Inflammatory macrophage (primary cell): ENCODE measurements at places on chromosomes 6 and 20.

- DNase-seq, result no peak
These were observed 114.6 kb downstream of the SYNDIG1 start for GRCh38 chr20:24584078-24584477.

DNA sequence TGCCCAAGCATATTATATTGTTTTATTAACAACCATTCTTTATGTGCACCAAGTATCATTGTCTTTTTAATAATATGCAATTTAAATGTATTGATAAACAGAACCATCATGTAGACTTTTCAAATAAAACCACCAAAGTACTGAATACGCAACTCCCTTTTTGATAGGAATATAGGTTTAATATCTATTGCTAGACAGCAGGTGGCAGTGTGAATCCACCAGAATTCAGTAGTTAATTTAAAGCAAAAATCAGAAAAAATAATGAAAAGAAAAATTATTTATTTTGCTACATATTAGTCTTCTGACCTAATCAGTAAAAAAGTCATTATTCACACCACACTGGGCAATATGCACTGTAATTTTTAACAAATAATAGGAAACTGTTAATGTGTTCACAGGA, 143.7 kb downstream of the KLHL32 start:
- no peak for DNase-seq

- DNase-seq, result no peak
These were observed 403.6 kb upstream of the GJE1 start for GRCh38 chr6:141729146-141729545.

DNA sequence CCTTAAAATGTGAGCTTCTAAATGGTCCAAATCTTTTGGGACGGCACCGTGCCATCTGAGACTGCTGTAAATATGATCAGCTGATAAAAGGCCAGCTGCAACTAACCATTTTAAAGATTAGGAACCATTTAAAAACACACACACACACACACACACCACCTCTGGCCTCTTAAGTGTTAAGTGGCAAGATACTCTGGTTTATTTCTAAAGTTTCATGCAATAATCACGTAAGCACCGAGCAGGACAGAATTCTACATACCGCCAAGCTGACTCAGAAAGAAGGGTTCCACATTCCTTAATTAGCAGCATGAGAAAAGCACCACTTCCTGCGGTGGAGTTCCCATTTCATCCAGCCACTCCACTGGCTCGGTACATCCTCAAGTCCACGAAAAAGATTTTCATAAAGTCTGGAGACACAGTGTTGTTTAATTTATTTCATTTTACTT, 17.8 kb upstream of the ZNF217 start:
- peak; percentile 83 for DNase-seq

DNA sequence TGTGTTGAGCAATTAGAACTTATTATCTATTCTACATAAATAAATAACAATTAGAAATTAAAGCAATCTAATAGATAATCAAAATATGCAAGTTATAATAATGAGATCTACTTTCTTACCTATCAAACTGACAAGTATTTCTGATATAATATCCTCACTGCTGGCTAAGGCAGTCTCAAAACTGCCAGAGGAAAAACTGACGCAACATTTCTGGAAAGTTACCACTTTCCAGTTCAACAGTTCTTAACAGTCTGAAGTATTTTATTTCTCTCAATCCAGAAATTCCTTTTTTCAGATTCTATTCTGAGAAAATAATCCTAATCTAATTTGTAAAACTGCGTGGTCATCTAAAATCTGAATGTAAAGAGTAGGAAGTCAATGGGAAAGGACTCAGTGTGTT, 121.0 kb downstream of the TRDN start:
- no peak for DNase-seq

GRCh38 chr6:11535801-11536230, 1.7 kb upstream of the TMEM170B start:
- peak; percentile 37 for DNase-seq

GRCh38 chr6:136964398-136964797, 42.3 kb downstream of the SLC35D3 start:
- DNase-seq, result no peak

DNA sequence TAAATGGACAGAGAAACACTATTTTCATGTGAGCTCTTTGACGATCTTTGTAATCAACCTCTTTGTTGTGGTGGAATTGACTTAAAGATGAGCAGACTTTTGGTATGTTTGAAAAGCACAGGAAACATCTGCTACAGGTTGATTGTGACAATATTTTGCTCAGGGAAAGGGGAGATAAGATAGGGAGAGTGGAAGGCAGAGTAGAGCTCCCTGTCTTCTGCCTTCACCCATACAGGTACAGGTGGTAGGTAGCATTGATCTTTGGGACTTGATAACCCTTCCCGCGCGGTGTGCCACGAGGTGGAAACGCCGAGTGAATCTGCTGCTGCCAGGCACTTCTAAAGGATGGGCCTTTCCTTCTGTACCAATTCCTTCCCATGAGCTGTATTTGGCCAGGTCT, 183.6 kb downstream of the UTRN start:
- no peak for DNase-seq

- no peak for DNase-seq
These were observed 4.3 kb downstream of the MYT1 start for GRCh38 chr20:64168381-64169090.

- peak; percentile 24 for DNase-seq
These were observed 48.2 kb upstream of the MLN start for GRCh38 chr6:33851959-33852358.

DNA sequence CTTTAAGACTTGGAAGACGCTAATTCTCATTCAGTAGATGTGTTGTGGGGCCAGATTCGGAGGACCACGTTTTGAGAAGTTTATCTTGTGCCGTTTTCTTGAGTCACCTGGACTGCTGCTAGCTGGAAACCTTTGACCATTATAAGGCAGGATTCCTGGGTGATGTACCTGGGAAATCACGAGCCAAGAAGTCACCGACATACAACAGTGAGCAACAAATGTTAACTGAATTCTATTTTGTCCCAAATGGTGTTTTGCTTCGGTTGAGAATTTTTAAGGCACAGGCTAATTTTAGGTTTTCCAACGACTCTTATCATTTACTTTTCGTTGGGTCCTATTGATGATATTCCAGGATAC, 93.4 kb upstream of the BTN3A2 start:
- DNase-seq, result no peak

DNA sequence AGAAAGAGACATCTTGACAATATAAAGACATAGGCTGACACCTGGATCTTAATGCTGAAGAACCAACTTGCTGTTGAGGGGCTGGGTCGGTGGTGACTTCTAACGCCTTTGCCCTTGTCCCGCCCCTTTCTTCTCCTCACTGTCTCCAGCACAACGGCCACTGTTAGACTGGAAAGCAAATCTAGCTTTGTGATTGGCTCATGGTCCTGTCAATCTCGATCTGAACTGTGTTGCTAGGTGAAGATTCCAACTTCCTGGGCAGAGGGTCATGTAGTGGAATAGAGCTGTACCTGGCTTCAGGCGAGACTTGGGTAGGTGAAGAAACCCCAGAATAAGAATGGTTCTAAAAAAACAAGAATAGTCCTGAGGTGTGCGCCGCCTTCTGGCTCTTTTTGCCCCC, at the start of gene PGK2:
Gene PGK2, minus strand, starts transcription at position 110 of the 400 bp plus-strand sequence. Its CDS starts 98 bp downstream, at position 12.
- no peak for DNase-seq

DNA sequence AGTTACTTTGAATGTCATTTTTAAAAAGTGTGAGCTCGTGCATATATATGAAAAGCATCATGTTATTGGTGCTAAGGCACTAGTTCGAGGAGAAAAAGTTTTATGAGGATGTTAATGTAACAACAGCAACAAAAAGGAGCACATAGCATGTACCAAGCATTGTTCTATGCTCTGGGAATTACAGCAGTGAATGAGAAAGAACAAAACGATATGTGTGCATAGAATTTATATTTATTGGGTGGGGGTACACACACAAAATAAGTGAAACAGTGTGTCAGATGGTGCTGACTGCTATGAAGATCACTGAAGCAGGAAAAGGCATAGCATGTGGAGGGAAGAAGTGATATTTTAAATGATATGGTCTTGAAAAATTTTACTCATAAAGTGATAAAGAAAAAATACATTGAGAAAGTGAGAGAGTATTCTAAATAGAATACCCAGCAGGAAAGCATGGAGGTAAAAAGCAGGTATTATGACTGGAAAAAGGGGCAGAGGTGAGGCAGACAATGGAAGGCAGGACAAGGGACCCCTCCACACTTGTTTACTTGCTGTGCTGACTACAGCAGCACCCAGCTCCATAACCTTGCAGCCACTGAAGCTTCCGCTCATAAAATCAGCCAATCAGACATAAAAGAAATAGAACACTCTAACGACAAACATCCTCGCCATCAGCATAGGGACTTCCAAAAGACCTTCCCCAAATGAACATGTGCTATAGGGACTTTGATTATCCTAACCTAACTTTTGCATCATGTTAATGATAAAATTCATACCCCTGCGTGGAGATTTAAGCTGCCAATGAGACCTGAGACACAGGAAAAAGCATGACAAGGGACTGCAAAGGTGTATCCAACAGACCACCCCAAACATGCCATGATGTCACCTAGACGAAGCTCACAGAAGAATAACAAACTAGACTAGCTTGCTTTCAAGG, 119.9 kb downstream of the HFE start:
- DNase-seq, result no peak

GRCh38 chr20:57679113-57679512, 30.7 kb downstream of the PMEPA1 start:
- no peak for DNase-seq

GRCh38 chr6:130724089-130724488, 103.1 kb upstream of the SMLR1 start:
- no peak for DNase-seq

- DNase-seq, result no peak
These were observed 25.9 kb upstream of the PTCHD4 start for GRCh38 chr6:48136856-48137255.

- no peak for DNase-seq
These were observed 6.6 kb upstream of the HEBP2 start for GRCh38 chr6:138397128-138398122.
